NCI-H1417 treated with DMSO at 0.1 percent for 48 hours (cell line): ENCODE measurements at places on chromosomes 7 and 10.

- DNase-seq: no peak
Measured at GRCh38 chr7:130822642-130823041, 88.6 kb upstream of the KLF14 start.

DNA sequence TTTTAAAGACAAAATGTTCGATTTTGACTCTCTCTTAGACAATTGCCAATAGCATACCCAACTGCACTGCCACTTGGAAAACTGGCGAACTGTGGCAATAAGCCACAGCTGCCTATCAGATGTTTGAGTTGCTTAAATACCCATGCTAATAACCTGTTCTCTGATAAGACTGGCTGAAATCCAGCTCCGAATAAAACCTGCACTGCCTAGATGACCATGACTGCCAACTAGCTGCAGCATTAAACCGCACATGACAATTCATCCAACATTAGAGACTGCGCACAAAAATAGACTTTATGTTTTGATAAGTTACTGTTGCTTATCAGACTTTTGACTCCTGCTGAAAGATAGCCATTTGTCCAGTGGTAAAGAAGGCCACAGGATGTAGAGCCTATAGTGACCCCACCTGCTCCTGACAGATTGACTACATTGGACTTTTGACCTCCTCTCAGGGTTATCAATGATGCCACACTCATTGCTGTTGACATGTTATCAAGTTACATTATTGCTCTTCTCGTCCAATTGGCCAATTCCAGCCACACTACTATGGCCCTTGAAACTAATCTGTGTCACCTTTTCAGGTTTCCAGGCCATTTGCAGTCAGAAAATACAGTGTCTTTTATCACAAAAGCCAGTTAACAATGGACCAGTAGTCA is 299.0 kb downstream of the HGF start:
- no peak for DNase-seq

DNA sequence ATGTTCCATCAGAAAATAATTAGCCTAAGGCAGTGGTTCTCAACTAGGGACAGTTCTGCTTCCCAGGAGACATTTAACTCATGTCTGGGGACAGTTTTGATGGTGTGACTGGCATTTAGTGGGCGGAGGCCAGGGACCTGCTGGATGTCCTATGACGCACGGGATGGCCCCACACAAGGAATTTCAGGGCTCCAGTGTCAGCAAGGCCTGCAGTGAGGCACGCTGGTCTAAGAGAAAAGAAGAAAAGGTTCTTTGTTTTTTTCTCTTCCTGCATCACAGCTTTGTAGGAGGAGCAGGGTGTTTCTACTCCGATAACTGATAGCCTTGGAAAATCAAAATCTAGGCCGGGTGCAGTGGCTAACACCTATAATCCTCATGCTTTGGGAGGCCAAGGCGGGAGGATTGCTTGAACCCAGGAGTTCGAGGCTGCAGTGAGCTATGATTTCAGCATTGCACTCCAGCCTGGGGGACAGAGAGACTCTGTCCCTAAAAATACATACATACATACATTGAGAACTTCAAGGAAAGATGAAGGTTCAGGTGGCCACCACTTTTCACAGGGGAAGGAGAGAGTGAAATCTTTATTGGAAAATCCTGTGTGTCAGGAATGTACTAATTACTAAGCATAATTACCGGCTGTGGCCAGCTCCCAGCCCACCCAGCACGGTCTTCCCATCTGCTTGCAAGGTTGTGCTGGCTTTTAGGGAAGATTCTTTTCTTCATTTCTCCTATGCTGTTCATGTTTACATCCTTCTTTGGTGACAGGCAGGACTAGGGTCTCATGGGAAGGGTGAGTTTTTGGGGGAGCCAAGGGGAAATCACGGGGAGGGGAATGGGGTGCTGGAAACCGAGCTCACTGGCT is 150.4 kb downstream of the ACTR3B start:
- no peak for DNase-seq

GRCh38 chr7:129205987-129206785 is 17.8 kb downstream of the SMO start:
- no peak for DNase-seq

- no peak for DNase-seq
Measured at GRCh38 chr10:86366033-86366901, at the start of gene GRID1. Gene GRID1 (minus strand): TSS chr10:86366795.

GRCh38 chr7:130063036-130063435 is 7.3 kb upstream of the KLHDC10 start:
- DNase-seq: peak; percentile 1
